ENCODE measurements at places on chromosomes 5 and 9.

DNA sequence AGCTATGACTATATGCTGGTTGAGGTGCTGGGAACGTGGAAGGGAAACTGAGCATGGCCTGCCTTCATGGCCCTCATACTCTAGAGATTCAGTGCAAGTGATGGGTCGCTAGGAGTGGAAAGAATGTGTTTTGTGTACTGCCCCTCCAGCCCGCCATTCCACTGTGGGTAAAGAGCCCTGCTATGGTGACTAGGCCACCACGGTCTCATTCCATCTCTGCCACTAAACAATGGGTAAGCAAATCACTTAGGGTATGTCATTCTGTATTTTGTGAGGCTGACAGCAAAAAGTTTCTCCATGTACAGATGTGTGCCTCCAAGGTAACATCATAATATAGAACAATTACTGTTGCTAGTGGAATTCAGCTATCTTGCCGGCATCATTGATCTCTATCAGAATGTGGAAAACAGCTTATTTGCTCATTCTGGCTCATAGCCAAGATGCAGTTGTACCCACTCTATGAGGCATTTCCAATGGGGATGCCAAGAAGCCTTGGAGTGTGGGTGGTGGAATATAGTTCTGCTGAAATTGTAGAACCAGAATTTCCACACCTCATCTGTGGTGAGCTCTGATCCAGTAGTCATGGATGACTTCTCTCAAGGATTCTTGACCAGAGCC lies 12.5 kb downstream of the SMARCA2 start:
- DNase-seq: no peak

- DNase-seq: no peak
These were observed 21.8 kb downstream of the TNIP1 start for GRCh38 chr5:151058891-151059489.

- no peak for DNase-seq
These were observed 92.7 kb upstream of the NEURL1B start for GRCh38 chr5:172548311-172548731.

DNA sequence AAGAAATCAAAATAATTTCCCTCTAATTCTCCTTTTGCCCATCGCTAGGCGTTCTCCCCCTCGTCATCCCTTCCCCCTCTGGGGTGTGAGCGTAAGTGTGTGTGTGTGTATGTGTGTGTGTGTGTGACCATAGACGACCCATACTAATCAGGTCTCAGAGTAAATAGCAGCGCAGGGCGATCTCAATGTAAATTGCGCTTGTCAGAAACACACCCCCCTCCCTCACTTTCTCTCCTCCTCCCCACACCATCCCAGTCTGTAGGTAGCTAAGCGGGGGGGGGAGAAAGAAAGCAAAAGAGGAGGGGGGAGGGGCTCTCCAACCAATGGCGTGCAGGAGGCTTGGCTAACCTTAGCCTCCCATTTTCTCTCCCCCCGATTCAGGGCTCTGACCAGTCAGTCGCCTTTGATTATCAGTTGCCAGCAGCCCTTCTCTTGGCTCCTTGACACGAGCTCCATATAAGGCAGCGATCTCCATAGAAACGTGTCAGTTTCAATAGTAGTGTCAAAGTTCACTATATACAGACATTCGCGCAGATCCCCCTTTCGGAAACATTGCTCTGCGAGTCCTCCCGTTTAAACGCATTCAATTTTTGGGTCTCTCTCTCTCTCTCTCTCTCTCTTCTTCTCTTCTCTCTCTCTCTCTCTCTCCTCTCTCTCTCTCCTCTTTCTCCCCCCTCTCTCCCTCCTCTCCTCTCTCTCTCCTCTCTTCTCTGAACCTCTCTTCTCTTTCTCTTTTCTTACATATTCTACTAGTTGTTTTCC lies at the start of gene NR2F1:
Gene NR2F1 (plus strand): TSS at position 546 of the 762 bp plus-strand sequence. CDS start 1,802 bp downstream, outside the sequence.
- peak; percentile 87 for DNase-seq

DNA sequence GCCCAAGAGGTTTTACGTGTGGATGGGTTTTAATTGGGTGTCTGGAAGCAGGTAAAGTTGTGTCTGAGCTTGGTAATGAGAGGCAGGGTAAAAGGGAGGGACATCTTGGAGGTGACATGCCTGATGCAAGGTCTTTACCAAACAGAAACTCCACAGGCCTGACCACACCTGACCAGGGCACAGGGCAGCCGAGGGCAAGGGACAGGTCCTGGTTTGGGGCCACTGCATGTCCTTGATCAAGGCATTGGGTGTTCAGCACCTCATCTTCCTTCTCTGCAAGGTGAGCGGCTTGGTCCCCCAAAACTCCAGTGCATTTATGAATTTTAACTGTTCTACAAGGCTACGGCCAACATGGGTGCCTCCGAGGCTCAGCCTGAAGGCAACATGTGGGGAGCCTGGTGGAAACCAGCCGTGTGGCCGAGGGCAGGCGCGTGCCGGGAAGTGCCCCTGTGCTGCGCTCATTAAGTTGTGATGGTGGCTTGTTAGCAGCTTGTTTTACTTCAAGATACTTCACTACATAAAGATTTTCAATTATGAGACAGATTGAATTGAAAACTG lies 30.7 kb upstream of the LPCAT1 start:
- no peak for DNase-seq

GRCh38 chr5:154709368-154710305 lies 45.5 kb upstream of the LARP1 start:
- no peak for DNase-seq

DNA sequence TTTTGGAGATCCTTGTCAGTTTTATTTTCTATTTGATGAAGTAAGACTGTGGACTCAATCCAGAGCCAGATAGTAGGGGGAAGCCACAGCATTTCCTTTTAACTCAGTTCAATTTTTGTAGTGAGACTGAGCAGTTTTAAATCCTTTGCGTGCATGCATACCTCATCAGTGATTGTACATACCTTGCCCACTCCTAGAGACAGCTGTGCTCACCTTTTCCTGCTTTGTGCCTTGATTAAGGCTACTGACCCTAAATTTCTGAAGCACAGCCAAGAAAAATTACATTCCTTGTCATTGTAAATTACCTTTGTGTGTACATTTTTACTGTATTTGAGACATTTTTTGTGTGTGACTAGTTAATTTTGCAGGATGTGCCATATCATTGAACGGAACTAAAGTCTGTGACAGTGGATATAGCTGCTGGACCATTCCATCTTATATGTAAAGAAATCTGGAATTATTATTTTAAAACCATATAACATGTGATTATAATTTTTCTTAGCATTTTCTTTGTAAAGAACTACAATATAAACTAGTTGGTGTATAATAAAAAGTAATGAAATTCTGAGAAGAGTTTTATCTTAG lies 17.8 kb downstream of the DIMT1 start:
- no peak for DNase-seq

GRCh38 chr9:2055203-2055658 lies 40.1 kb downstream of the SMARCA2 start:
- no peak for DNase-seq

GRCh38 chr9:95373069-95373681 lies 55.7 kb upstream of the FANCC start:
- no peak for DNase-seq

DNA sequence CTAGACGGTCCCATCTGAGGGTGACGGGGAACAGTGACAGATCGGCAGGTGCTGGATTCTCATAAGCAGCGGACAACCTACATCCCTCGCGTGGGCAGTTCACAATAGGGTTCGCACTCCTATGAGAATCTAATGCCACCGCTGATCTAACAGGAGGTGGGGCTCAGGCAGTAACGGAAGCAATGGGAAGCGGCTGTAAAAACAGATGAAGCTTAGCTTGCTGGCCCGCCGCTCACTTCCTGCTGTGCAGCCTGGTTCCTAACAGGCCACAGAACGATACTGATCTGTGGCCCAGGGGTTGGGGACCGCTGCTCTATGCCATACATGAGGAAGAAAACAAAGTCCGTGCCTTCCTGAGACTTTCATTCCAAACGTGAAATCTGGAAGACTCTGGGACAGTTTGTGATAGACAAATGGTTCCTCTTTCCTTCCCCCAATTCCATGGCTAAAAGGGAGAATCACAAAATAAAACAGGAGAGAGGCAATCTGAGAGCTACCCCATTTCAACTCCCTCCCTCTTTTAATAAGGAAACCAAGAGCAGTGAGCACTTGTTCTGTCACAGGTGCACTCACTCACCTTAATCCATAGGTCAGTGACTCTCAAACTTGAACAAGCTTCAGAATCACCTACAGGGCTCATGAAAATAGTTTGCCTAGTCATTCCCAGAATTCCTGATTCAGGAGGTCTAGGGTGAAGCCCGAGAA lies 12.1 kb downstream of the PDCL start:
- DNase-seq: no peak

- DNase-seq: no peak
These were observed 81.8 kb upstream of the MAMDC2 start for GRCh38 chr9:69961843-69962242.

DNA sequence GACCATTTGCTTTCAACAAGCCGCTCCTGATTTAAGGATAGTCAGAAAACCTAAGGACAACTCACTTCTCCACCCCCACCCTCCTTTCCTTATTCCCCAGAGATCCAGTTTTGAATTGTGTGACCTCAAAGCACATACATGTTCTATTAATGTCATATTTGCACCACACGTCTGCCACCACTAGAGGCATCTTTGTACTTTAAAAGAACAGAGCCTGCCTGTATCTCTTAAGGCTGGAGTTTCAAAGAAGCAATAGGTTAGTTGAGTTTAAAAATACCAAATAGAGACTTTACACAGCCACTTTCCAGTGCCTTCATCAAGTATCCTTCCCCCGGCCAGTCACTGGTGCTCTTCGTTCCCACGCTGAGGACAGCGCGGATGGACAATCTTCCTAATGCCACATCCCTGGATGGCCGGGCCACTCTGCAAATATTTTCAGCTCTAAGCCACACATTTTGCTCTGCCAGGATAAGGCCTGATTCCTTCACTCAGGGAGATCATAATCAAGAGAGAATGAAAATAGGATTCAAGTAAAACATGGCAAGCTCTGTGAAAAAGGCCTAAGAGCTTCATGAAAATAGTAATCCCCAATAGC lies 146.3 kb downstream of the SNCAIP start:
- DNase-seq: no peak

DNA sequence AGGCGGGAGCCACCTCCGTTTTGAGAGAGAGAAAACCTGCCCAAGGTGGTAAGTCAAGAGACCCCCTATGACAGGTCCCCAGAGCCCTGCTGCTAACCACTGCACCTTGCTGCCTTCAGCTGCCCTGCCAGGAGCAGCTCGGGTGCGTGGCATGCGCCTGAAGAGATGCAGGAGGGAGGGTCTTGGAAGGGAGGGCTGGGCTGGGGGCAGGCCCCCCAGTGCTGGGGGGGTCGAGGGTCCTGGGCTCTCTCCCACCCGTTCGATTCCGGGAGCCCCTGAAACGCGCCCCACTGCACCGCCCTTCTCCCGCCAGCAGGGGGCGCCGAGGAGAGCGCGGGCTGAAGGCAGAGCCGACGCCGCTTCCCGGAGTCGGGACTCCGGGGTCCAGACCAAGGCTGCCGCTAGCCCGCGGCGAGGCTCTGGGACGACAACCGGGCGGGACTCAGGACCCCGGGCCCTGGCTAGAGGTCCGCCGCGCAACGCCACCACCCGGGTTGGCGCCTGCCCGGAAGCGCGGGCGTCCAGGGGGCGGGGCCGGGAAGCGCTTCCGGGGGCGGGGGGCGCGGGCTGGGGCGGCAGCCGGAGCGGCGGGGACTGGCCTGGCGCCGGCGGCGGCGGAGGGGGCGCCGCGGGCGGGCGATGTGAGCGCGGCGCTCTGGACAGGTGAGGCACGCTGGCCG lies at the start of gene ZBTB34:
Gene ZBTB34 (plus strand): TSS at position 563 of the 680 bp plus-strand sequence. CDS start 18,761 bp downstream, outside the sequence.
- peak; percentile 70 for DNase-seq

DNA sequence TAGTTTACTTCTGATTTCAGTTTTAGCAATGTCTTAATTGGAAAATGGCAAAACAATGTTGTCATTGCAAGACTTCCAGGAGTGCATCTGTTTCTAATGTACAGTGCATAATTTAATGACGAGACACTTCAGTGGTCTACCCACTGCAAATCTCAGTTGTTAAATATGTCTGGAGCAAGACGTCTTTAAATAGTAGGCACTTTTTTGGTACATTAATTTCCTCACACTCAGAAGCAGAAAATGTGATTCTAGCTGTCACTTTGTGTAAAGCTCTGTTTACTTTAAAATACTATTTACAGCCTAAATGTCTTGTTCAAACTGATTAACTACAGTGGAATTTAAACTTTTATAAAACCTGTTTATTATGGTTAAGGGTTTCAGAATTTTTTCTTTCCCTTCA lies 815.5 kb downstream of the TLE1 start:
- no peak for DNase-seq

GRCh38 chr5:133371371-133372155 lies 240.8 kb downstream of the FSTL4 start:
- no peak for DNase-seq

DNA sequence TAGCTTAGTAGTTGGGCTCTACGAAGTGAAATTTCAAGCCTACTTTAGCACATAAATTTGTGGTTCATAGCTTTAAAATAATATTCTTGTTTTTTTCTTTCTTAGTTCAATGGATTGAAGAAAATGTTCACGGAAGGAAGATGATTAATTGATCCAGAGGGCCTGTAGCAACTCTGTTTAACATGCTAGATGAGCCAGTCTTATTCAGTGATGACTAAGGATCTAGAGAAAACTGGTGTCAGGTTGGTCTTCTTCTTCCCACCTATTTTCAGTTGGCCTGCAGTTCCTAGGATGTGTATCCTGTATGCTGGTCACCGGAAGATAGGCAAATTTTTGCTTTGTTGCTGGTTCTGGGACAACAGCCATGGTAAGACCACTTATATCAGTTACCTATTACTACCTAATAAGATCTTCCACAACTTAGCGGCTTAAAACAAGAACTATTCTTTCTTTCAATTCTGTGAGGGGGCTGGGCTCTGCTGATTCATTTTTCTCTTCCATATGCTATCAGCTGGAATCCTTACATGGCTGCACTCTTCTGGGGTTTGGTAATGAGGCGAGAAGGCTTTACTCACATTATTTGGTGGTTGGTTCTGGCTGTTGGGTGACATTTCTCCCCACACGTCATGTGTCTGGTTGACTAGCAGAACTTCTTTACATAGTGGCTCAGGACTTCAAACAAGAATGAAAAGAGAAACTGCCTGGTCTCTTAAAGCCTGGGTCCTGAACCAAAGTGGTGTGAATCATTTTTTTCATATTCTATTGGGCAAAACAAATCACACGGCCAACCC lies 182.7 kb upstream of the ACTBL2 start:
- no peak for DNase-seq

- no peak for DNase-seq
These were observed 1.5 kb downstream of the TTC39B start for GRCh38 chr9:15305470-15305869.

Measured in muscle of arm (tissue), 14 donors.